ENCODE measurements at places on chromosomes 3 and 15.

GRCh38 chr15:50791486-50791885, 26.0 kb upstream of the SPPL2A start:
- no peak for DNase-seq

GRCh38 chr3:43692085-43692855, 1.5 kb downstream of the ABHD5 start:
- DNase-seq: no peak

- DNase-seq: no peak
Measured at GRCh38 chr3:139416275-139416674, 26.8 kb upstream of the COPB2 start.

- peak; percentile 100 for DNase-seq
Measured at GRCh38 chr3:149180057-149180573, 41.5 kb downstream of the CP start.
